ENCODE measurements at places on chromosomes 3 and 15.

- DNase-seq, result no peak
Observed at GRCh38 chr3:72436863-72437592, 411.2 kb downstream of the SHQ1 start.

- no peak for DNase-seq
Observed at GRCh38 chr15:80615783-80616391, 79.2 kb upstream of the ABHD17C start.

GRCh38 chr3:130968221-130968620 lies 58.4 kb downstream of the ASTE1 start:
- DNase-seq, result no peak

- DNase-seq, result peak; percentile 78
Observed at GRCh38 chr15:75067123-75067830, 43.9 kb downstream of the PPCDC start.

- DNase-seq, result no peak
Observed at GRCh38 chr15:35992791-35993190, 446.8 kb upstream of the DPH6 start.

- DNase-seq, result no peak
Observed at GRCh38 chr15:97502038-97502437, 458.5 kb upstream of the ARRDC4 start.

- DNase-seq, result no peak
Observed at GRCh38 chr15:33243393-33243792, 48.9 kb upstream of the FMN1 start.

Measured in MM.1S (cell line).